Activated CD4-positive, CD25-positive, alpha-beta regulatory T cell (primary cell): ENCODE measurements at places on chromosomes 3 and 15.

DNA sequence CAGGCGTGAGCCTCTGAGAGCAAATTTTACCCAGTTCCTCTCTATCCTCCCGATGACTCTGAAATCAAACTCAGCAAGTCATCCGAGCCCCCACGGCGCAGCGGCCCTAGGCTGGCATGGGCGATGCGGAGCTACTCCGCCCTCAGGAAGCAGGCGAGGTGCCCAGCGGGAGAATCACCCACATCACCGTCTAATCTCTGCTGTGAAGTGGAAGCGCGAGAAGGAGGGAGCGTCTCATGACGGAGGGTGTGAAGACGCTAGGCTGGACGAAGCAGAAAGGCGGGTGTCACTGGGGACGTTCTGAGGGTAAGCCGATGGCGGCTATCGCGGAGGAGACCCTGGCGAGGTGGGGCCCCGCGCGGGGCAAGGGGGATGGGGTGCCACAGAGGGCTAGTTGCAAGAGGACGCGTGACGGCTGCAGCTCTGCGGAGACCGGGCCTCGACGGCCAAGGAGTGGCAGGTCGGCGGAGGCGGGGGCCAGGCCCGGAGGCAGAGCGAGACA lies 9.1 kb upstream of the GNAI2 start:
- DNase-seq = peak; percentile 43

- no peak for DNase-seq
Measured at GRCh38 chr15:69590201-69590710, 137.6 kb downstream of the RPLP1 start.

GRCh38 chr15:51904421-51904820 lies 67.2 kb downstream of the LEO1 start:
- DNase-seq = no peak

DNA sequence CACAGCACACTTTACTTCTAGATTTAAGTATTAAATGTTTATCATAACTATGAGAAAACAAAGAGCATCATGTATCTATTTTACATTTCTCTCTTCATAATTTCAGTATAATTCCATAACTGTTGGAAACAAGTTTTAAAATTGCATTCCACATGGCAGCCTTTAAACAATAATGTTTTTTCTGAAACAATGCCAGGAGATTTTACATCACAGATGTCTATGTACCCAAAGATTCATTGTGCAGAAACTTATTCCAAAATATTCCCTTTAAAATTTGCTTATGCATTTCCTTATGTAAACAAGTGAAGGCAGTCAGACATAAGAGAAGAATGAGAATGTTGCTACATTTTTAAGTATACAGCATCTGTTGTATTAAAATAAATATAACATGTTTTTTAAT lies 324.9 kb upstream of the COL8A1 start:
- no peak for DNase-seq

DNA sequence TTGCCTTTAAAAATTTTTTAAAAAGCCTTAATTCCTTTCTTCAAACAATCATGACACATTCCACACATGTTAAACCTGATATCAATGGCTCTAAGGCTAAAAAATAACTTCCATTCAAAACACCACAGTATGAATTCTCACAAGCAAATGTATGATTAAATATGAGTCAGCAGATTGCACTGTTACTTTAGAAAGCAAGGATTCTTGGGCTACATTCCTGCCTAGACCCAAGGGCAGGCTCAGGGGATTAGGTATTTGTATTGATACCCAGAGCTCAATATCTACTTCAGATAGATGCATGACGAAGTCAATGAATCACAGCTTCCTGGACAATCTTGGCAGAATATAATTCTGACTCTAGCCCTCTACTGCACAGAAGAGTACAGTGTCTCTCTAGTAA lies 65.7 kb downstream of the RARB start:
- DNase-seq = no peak

DNA sequence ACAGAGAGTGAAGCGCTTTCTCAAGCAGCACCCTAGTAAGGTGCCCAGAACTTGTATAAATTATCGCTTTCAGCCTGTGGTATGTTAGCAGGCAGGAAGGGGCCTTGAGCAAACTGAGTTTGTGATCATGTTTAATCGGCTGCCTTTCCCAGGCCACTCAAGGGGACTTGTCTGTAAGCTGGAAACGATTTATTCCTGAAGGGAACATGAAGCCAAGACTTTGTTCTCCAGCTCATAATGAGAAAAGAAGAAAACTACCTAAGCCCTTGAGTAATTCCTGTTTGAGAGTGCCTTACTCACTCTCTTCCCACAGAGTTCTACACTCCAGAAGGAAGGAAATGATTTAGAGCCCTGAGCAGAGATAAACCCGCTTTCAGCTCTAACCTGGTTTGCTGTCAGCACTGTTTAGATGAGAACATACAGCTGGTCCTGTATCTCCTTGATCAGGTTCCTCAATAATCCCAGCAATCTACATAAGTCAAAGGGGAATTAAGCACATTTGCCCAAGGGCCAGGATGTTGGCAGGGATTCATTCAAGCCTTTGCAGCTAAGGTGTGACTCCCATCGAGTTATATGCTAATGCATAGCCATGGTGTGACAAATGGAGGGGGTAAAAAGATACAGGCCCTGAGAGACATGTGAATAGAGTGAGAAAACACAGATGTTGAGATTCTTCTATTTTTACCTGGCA lies 187.7 kb upstream of the SLC24A5 start:
- no peak for DNase-seq

DNA sequence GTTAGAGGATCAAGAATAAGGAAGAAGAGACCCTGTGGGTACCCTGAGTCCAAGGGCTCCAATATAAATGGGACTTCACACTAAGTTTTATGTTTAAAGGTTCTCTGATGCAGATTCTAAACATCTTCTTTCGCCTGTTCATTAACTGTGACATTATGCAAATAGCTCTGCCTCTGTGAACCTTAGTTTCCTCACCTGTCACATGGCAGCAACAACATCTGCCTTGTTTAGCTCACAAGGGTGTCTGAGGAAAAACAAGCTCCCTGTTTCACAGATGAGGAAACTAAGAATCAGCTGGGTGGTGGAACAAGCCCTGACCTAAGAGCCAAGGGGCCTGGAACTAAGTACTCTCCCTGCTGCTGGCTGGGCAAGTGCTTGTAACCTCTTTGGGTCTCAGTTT lies 40.8 kb downstream of the GOLGA6L1 start:
- no peak for DNase-seq

GRCh38 chr3:56620371-56620770 lies 62.7 kb downstream of the TASOR start:
- no peak for DNase-seq

DNA sequence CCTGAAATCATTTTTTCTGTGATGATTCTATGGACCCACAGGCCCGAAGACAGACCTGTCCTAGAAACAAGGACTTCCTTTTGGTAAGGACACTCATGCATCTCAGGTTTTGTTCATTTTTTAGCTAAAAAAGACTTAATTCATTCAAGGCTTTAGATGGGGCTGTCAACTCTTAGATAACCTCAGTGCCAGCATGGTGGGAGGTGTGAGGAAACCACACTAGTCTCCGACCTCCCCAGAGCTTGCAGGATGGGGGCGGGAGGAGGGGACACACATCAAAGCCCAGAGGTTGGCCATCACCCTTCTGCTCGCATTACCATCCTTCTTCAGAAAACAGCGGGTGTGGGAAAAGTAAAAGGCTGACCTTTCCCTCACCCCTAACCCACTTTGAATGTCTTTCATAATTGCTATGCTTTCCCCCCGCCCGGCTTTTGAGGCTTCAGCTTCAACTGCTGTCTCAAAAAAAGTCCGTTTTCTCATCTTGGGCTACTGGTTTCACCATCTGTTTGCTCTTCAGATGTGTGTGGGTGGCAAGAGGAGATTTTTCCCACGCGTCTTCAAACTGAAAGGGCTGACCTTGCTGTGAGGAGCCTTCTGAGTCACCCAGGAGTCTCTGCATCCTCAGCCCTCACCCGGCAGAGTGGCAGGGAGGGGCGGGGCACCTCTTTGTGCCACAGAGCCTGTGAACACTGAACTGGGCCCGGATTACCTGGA lies 27.6 kb upstream of the CXCR6 start:
- peak; percentile 57 for DNase-seq

DNA sequence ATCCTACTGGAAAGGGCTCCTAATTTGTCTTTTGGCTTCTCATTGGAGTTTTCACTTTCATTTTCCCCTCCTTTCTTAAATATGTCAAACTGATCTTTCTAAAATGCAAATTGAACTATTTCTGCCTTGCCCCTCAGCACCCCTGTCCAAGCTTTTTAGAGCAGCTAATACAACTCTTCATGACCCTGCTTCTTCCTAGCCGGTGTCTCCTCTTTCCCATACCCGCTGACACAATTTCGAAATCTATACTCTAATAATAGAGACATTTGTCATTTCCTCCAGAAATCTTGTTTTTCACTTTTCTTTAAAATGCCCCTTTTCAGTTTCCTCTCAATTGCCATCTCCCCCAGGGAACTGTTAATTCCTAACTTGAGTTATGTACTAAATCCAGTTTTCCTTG lies 2.9 kb upstream of the EPHA3 start:
- DNase-seq = no peak

GRCh38 chr15:73571346-73571745 lies 61.8 kb downstream of the NPTN start:
- DNase-seq = no peak

- peak; percentile 44 for DNase-seq
Measured at GRCh38 chr15:84654689-84655453, 788 bp upstream of the WDR73 start.

GRCh38 chr3:57079474-57079831 lies 19.0 kb downstream of the SPATA12 start:
- no peak for DNase-seq

DNA sequence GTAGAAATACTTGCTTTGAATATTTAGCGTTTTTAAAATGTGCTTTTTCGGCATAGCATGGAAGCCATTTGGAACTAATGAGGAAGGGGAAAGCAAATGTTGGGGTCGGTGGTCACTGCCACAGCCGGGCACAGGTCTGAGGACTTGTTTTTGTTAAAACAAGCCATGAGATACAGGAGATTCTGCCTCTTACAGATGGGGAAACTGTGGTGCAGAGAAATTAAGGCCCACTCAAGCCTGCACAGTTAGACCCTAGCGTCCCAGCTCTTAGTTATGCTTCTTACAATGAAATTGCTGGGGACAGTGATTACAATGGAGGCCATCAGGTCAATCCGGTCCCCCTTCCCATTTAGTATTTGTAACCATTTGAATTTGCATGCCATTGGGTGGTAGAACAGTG lies 2.5 kb upstream of the GPR171 start:
- no peak for DNase-seq

GRCh38 chr3:38541806-38542205 lies 45.7 kb downstream of the EXOG start:
- DNase-seq = no peak

GRCh38 chr3:130692455-130692854 lies 54.2 kb downstream of the PIK3R4 start:
- DNase-seq = no peak

GRCh38 chr3:2511356-2511755 lies 412.7 kb downstream of the CNTN4 start:
- DNase-seq = no peak

GRCh38 chr3:105622169-105622568 lies 246.6 kb downstream of the CBLB start:
- DNase-seq = no peak

DNA sequence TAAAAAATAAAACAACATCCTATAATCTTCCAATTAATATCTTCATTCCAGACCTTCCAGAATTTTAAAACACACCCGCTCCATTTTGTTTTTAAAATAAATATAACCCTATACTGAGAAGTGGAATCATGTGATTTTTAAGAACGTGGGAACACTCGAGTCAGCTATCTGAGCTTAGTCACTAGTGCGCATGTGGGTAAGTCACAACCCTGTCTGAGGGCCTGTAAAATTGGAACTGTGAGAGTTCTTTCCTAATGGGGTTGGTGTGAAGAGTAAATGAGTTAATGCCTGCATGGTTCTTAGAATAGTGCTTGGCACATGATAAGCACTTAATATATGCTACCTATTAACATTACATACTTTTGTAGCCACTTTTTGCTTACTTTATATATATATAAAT lies 19.9 kb upstream of the POLR2M start:
- no peak for DNase-seq

- no peak for DNase-seq
Measured at GRCh38 chr15:80619680-80620079, 75.4 kb upstream of the ABHD17C start.

GRCh38 chr3:33419948-33420347 lies 20.3 kb downstream of the UBP1 start:
- DNase-seq = no peak

DNA sequence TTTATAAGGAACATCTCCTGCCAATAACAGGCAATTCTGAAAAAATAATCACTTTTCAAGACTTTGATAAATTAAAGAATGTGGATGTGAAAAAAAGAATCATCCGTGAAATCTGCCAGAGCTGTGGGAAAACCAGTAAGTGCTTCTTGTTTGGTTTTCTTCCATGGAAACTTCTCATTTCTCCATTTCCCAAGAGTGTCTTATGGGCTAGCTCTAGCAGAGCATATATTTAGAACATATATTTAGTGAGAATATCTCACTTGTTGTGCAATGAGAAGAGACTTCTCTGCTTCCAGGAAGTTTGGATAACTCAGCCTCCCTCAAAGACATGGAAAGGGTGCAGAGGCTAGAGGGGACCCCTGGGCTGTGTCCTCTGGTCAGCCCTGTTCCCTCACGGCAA lies 49.9 kb downstream of the COL6A5 start:
- DNase-seq = no peak

GRCh38 chr3:148940983-148941382 lies 50.4 kb upstream of the GYG1 start:
- no peak for DNase-seq

DNA sequence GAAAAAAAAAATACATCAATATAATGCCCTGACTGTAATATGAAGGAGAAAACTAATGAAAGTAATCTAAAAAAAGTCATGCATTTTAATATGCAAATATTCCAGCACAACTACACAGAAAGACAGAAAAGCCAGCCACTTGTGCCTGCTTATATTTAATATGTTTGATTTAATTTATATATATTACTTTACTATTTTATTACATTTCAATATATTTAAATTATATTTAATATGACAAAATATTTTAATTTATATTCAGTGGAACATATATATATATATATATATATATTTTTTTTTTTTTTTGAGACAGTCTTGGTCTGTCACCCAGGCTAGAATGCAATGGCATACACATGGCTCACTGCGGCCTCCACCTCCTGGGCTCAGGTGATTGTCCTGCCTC lies 14.1 kb upstream of the SAMD7 start:
- DNase-seq = no peak
